Epithelial cell of proximal tubule (primary cell): ENCODE measurements at places on chromosomes 3 and 15. TPM values are rescaled to one million over a fixed set of nuclear protein-coding genes. Genes with fewer than 3 reads are reported as not detected.

HRH1 gene
- total RNA-seq, result 3.1 and 7.3 TPM in 2 replicates

SCAANT1 gene
- not detected in 2 replicates for total RNA-seq

SAMD7 gene
- not detected in 2 replicates for total RNA-seq

CPB1 gene
- not detected in 2 replicates for total RNA-seq

BOC gene
- total RNA-seq, result 1.0 and 3.5 TPM in 2 replicates

ECE2 gene
- total RNA-seq, result not detected in 2 replicates

GOLGA6L6 gene
- not detected in 2 replicates for total RNA-seq

NXPE3 gene
- total RNA-seq, result 8.0 and 11.5 TPM in 2 replicates
